Aorta (tissue), 5 donors: ENCODE measurements at places on chromosomes 16 and 17. TPM values are rescaled to one million over a fixed set of nuclear protein-coding genes. Genes with fewer than 3 reads are reported as not detected.

The NXPH3 gene
- 72.0 TPM for total RNA-seq

The NR1D1 gene
- total RNA-seq = 18.4 TPM

DNA sequence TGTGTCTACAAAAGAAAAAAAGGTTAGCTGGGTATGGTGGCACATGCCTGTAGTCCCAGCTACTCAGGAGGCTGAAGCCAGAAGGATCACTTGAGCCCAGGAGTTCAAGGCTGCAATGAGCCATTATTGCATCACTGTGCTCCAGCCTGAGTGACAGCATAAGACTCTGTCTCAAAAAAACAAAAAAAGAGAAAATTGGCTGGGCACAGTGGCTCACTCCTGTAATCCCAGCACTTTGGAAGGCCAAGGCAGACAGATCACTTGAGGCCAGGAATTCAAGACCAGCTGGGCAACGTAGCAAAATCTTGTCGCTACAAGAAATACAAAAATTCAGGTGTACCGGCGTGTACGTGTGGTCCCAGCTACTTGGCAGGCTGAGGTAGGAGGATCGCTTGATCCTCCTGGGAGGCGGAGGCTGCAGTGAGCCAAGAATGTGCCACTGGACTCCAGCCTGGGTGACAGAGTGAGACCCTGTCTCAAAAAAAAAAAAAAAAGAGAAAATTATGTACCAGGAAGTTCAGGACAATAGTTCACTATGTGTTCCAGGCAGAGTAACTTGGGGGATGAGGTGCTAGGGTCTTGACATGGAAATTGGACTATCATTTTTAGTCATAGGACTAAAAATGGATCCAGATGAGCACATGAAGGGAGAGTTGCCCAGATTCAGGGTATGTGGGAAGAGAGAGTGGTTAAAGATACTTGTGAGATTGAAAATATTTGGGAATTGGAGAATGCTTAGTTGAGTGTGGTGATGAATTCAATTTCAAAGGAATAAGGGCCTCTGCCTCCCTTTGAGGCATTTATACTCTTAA is 11.0 kb downstream of the ALDH3A2 start:
- peaks cover 3% of the 10 kb centered on the region for H3K36me3 ChIP-seq
- H3K27me3 ChIP-seq = peaks cover 2% of the 10 kb centered on the region
- no peak overlapping the region for H3K4me3 ChIP-seq
- H3K4me1 ChIP-seq = no peaks in the 10 kb centered on the region

DNA sequence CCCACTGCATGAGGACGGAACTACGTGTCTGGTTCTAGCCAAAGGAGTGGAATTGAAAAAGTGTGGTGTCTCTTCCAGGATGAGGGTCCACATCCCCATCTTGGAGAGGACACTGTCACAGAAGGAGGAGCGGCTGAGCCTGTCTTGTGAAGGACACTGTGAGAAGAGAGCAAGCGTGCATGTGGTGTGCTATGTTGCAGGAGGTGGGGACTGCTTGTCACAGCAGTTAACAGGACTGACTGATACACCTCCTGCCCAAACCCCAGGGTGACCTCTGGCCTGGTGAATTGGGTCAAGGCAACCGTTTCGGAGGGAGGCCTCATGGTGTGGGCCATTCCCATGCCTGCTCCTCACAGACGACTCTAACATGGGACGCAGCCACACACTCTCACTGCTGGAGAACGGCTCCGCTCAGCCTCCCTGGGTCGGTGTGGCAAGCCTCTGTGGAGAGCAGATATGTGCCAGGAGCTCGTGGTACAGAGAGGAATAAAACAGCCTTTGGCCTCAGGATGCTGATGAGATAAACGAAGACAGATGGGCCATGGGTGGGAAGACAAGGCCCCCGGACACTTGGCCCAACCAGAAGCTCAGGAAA is 56.4 kb upstream of the RBFOX3 start:
- no peak for DNase-seq
- H3K4me1 ChIP-seq = no peaks in the 10 kb centered on the region
- H3K27me3 ChIP-seq = no peaks in the 10 kb centered on the region
- H3K27ac ChIP-seq = no peak overlapping the region

DNA sequence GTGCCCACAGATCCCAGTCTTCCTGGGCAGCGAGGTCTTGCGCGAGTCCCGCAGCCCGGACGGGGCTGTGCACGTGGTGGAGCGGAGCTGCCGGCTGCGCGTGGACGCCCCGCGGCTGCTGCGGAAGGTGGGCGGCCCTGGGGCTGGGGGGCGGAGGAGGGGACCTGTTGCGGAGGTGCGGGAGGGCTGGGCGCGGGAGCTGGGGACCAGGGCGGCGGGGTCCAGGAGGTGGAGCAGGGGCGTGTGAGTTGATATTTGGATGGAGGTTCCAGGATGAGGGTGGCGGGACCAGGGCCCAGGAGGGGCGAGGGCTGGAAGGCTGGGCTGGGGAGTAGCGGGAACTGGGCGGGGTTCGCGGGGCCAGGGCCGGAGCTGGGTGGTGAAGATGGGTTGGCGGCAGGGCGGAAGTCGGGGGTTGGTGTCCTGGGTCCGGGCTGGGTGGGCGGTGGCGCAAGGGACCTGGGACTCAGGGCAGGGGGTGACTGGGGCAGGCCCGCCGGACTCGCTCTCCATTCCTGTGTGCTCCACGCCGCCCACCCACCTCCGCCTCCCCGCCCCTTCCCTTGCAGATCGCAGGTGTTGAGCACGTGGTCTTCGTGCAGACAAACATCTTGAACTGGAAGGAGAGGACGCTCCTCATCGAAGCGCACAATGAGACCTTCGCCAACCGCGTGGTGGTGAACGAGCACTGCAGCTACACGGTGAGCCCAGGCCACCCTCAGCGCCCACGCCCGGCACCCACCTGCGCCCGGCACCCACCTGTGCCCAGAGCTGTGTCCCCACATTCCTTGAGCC is 29.6 kb downstream of the SEC14L5 start:
- no peak overlapping the region for H3K4me3 ChIP-seq
- peak; percentile 37 for DNase-seq

DNA sequence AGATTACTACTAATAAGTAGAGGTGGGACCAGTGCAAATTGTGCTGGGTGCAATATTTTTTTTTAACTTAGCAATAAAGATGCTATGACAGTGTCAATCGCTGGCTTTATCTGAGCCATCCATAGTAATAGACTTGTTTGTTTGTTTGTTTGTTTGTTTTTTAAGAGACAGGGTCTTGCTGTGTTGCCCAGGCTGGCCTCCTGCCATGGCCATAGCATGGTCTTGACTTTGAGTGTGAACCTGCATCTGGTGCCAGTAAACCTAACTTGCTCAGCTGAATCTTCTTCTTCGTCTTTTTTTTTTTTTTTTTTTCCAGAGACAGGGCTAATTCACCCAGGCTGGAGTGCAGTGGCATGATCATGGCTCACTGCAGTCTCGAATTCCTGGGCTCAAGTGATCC is 46.6 kb downstream of the ZNRF1 start:
- H3K36me3 ChIP-seq = no peaks in the 10 kb centered on the region
- peaks cover 4% of the 10 kb centered on the region for H3K4me1 ChIP-seq
- no peaks in the 10 kb centered on the region for H3K27me3 ChIP-seq
- no peak overlapping the region for H3K4me3 ChIP-seq

GRCh38 chr17:28472871-28473497 is 460 bp upstream of the SLC13A2 start:
- no peaks in the 10 kb centered on the region for H3K27me3 ChIP-seq
- H3K4me1 ChIP-seq = no peaks in the 10 kb centered on the region
- no peak overlapping the region for H3K27ac ChIP-seq
- no peak for DNase-seq
- no peaks in the 10 kb centered on the region for H3K36me3 ChIP-seq

DNA sequence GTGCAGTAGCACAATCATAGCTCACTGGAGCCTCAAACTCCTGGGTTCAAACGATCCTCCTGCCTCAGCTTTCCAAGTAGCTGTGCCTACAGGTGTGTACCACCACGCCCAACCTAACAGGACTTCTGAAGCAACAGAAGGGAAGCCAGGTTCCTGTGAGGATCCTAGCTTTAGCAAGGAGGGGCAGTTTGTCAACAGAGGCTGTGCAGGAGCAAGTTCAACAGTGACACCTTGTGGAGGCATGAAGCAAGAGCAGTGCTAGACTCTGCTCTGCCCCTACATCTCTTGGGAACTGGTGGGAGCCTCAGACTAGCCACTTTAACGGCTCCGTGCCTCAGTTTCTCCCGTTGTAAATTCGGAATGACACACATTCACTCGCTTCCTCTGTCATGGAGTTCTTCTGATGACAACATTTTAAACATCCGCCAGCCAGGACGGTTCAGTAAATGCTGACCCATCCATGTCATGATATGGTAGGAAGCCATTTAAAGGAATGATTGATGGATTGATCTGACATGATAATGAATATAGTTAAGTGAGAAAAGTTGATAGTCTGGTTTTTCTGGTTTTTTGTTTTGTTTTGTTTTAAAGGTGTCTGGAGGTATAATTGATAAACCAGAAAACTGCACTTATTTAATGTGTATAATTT is 218.7 kb downstream of the MRTFB start:
- DNase-seq = no peak
- no peaks in the 10 kb centered on the region for H3K36me3 ChIP-seq
- no peaks in the 10 kb centered on the region for H3K27me3 ChIP-seq

GRCh38 chr17:19904924-19905323 is 37.2 kb upstream of the ULK2 start:
- H3K36me3 ChIP-seq = peaks cover 4% of the 10 kb centered on the region
- H3K27ac ChIP-seq = no peak overlapping the region
- no peaks in the 10 kb centered on the region for H3K27me3 ChIP-seq
- H3K4me1 ChIP-seq = no peaks in the 10 kb centered on the region
- H3K4me3 ChIP-seq = no peak overlapping the region

GRCh38 chr17:17874478-17874877 is 37.7 kb upstream of the SREBF1 start:
- no peak for DNase-seq
- H3K36me3 ChIP-seq = no peaks in the 10 kb centered on the region
- H3K4me1 ChIP-seq = peaks cover 7% of the 10 kb centered on the region
- no peaks in the 10 kb centered on the region for H3K27me3 ChIP-seq
- no peak overlapping the region for H3K27ac ChIP-seq

DNA sequence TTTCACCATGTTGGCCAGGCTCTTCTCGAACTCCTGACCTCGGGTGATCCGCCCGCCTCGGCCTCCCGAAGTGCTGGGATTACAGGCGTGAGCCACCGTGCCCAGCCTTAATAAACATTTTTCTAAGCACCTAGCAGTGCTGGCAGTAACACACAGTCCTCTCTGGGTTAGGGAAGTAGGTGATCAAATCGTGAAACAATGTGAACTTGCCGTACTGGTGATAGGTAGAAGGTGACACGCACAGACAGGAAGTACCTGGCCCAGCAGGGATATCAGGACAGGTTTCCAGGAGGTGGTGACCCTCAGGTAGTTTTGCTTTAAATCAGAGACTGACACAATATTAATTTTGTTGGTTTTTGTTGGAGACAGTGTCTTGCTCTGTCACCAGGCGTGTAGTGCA is 4.5 kb downstream of the PLD2 start:
- H3K36me3 ChIP-seq = no peaks in the 10 kb centered on the region
- H3K4me3 ChIP-seq = no peak overlapping the region
- no peaks in the 10 kb centered on the region for H3K27me3 ChIP-seq
- no peak overlapping the region for H3K27ac ChIP-seq

The MEIOC gene
- not detected for total RNA-seq

GRCh38 chr16:67245674-67246080 is 1.6 kb downstream of the FHOD1 start:
- no peak for DNase-seq
- H3K27me3 ChIP-seq = no peaks in the 10 kb centered on the region
- H3K36me3 ChIP-seq = no peaks in the 10 kb centered on the region

The BHLHA9 gene
- not detected for total RNA-seq

GRCh38 chr16:14634389-14634725 is 1.6 kb downstream of the BFAR start:
- no peaks in the 10 kb centered on the region for H3K4me1 ChIP-seq
- no peaks in the 10 kb centered on the region for H3K27me3 ChIP-seq
- H3K27ac ChIP-seq = no peak overlapping the region
- H3K4me3 ChIP-seq = no peak overlapping the region

The VTN gene
- total RNA-seq = 1.5 TPM

The MMP15 gene
- total RNA-seq = 5.4 TPM

GRCh38 chr17:9810100-9810949 is 11.6 kb downstream of the GSG1L2 start:
- H3K4me1 ChIP-seq = no peaks in the 10 kb centered on the region
- no peaks in the 10 kb centered on the region for H3K36me3 ChIP-seq
- DNase-seq = no peak

DNA sequence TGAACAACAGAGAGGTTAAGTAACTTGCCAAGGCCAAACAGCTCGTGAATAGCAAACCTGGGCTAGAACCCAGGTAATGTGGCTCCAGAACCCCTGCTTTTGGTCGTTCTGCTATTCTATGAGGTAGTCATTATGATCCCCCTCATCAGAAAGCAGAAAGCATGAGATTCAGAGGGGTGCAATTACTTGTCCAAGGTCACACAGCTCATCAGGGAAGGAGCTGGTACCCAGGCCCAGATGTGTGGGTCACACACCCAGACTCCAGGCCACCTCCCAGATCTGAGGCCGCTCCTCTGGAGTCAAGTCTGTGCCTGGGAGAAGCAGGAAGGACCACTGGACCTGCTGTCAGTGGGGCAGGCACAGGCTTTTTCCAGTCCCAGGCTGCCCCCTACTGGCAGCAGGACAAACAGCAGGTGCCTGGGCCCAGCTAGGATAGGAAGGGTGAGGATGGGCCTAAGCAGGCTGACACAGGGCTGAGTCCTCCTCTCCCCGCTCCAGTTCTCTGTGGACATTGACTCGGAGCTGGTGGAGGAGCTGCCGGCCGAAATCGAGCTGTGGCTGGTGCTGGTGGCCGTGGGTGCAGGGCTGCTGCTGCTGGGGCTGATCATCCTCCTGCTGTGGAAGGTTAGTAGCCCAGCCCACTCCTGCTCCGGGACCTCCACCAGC is 7.8 kb upstream of the PDK2 start:
- H3K36me3 ChIP-seq = no peaks in the 10 kb centered on the region
- peak; percentile 82 for DNase-seq
